ENCODE measurements at places on chromosomes 11 and 22.

DNA sequence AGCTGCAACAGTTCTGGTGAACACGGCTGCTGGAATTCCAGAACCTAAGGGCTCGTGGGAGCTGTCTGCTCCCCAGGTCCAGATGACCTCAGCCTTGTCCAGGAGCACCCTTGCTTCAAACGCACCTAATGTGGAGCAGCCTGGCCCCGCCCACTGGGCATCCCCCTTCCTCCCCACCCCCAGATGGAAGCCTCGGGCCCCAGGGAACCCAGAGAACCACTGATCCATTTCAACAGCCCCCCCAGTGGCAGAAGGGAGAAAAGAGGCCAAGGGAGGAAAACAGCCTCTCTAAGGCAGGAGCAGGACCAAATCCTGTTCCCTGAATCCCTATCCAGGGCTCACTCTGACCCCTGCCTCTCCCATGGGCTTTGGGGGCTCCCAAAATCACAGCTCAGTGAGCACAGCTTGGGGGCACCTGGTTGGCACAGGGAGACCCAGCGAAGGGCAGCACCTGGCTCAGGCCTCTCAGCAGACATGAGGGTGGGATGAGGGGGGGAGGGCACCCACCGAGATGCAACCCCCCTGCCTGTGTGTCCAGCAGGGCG lies 1.2 kb downstream of the CYTH4 start:
- DNase-seq = no peak

- DNase-seq = no peak
Observed at GRCh38 chr11:46363031-46363407, 15.8 kb downstream of the DGKZ start.

DNA sequence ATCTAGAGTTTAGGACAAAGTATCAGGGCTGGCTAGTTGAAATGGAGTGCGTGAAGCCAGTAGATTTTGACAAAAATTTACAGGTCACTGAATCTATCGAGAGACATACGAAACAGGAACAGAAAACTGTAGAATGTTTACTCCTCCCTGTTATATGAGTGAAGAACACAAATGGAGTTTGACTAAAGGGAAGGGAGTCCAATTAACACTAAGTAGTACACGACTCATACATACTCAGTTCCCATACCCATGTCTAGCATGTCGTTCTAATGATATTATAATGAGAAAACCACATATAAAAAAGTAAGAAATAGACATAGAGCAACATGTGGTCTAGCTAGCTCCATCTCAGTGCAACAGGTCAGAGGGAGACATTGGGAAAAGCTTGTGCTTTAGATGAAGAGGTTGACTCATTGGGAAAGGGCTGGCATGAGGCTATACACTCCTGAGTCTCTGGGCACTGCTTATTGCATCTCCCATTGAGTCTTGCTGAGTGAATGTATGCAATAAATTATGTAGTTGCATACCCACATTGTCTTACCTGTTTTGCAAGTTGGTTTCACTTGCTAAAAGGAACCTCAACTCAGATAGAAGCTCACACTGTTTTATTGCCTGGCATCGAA lies 43.5 kb downstream of the CD44 start:
- DNase-seq = no peak

DNA sequence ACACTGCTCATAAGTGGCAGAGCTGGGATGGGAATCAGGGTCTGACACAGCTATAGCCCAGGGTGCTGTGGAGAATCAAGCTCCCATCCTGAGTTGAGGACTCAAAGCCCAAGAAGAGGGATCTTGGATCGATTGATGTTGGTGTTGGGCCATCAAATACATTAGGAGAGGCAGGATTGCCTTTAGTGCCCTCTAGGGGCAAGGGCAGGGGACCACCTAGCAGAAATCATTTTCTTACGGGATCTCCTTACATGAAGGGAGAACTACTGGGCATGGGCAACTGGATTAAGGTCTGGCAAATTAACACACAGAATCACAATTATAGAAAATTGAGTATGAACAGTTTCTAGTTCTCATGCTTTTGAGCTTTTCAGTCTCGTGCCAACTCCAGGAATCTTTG lies 24.9 kb upstream of the EMSY start:
- peak; percentile 15 for DNase-seq

DNA sequence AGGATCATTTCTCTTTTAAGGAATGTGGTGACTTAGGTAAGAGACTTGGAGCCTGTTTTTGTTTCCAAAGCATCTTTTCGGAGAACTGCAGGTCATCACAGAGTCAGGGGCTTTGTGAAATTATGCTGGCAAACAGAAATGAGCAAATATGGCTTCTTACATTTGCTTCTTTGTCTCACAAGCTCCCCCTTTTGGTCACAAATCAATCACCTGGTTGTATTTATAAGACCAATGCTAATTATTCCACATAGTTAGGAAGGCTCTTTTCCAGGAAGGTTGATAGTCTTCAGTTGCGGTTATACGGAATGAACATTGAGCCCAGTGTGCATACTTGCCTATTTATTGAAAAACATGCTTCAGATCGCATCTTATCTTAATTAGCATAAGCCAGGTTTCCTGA lies 34.6 kb upstream of the CEP126 start:
- no peak for DNase-seq

- no peak for DNase-seq
Observed at GRCh38 chr11:21911061-21911460, 281.8 kb upstream of the ANO5 start.
